ENCODE measurements at places on chromosomes 4 and X.

DNA sequence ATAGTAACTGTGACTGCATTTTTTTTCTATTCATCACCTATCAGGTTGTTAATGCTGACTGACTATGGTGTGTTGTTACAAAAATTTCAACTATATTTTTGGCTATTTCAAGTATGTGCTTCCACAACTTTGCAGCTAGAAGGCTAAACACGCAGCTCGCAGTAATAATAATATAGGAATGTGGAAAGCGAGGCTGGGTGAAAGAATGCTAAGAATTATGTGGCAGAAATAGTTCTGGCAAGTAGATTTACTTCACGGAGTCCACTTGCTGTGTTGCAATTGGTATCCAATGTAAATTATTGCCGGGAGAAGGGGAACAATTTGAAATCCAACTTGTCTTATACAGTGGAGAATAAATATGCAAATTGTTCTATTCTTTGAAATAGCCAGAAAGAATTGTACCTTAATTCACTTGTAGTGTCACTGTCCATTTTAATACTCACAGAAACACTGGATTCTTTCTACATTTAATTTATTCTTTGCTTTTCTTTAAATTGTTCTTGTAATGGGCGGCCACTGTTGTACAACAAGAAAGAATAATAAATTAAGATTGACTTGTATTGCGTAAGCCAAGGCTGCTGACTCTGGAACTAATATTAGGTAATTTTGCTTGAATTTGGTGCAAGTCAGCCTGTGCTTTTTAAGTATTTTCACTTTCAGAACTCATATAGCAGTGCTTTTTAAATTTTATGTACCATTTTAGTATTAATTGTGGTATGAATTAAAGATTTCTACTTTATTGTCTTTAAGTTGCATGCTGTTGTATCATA is 154.9 kb downstream of the FRMPD4 start:
- DNase-seq, result no peak

DNA sequence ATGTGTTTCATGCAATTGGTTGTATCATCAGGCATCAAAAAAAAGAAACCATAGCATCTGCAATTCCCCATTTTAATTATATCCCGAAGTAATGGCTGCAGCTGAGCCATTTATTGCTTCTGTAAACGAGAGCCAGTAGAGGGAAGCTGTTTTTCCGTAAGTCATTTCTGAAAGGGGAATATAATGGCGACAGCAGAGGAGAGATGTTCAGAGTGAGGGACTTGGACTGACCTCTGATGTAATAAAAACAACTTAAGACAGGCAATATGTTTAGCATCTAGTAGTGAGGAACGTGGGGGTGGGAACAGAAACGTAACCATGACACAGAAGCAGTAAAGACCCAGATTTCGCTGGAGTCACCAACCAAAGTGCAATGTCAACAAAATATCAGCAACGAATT is 31.5 kb upstream of the NAA11 start:
- no peak for DNase-seq

DNA sequence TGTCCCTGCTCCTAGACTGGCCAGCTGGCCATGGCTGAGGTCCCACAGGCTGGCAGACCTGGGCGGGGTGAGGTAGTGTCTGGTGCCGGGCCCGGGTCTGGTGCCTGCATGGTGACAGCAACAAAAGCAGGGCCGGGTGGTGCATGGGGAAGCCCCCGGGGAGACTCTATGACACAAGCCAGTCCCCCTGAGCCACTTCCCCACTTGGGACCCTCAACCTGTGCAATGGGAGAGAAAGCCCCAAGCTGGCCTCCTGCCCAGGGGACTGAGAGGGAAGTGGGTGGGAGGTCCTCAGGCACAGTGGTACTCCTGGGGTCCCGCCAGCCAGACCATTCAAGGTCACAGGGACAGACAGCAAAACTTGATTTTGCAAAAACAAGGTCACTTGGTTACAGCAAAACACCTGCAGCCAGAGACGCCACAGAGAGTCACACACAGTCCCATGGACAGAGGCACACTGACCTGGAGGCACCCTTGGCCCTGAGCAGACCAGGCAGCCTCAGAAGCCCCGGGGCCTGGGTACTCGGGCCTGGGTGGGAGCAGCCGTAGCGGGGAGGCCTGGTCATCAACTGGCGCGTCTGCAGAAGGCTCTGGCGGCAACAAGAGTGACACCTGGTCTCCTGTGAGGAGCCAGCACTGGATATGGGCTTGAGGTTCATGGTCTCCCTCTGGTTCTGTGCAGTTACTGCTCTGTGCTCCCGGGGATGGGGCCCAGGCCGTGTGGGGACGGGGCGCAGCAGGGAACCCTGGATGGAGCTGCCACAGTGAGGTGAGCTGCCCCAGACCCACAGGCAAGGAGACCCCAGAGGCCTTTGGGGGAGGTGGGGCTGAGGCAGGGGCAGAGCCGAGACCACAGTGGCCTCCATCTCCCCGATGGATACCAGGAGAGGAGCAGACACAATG is 60.6 kb downstream of the HTRA3 start:
- DNase-seq, result no peak

DNA sequence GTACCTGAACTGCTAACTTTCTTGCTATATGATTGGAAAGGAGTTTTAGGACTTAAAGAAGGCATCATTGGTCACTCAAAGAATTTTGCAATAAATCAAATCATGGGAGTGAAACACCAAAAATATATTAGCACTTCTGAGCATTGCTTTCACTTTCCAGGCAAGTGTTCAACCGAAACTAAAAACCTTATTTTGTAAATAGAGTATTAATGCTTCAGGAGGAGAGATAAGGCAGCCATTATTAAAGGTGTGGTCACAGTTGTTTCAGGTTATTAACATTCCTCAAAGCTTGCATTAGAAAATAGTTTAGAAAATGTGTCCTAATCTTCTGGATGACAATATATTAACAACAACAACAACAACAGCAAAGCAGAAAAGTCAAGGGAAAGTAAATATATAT is 92.3 kb upstream of the TLL1 start:
- no peak for DNase-seq

- DNase-seq, result no peak
These were observed 117.8 kb upstream of the SPRY1 start for GRCh38 chr4:123278755-123279154.

DNA sequence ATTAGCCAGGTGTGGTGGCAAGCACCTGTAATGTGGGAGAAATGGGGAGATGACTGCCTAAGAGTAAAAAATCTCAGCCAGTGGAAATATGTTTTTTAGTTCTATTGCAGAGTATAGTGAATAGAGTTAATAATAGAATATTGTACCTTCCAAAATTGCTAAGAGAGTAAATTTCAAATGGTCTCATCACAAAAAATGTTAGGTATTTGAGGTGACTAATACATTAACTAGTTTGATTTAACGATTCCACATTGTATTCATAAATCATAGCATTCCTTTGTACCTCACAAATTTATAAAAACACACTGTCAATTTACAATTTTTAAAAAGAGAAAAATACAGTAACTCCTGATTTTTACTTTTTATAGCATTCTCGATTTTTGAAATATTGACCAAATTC is 681.5 kb upstream of the EPHA5 start:
- DNase-seq, result no peak

DNA sequence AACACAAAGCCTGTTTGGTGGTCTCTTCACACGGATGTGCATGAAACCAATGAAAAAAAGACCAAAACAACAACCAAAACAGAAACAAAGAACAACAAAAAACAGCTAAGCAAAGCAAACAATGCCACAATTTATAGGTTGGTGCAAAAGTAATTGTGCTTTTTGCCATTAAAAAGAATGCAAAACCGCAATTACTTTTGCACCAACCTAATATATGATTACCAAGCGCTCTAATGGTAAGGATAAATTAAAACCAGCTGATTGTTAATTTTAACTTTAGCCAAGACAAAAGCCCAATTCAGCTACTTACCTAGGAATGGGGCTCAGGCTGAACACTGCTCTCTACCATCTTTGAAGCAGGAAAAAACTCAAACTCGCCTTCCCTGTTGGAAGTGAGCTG is 29.4 kb upstream of the TMSB4X start:
- DNase-seq, result no peak

GRCh38 chr4:81663368-81663767 is 191.7 kb upstream of the RASGEF1B start:
- no peak for DNase-seq

GRCh38 chrX:52265713-52266112 is 81.0 kb downstream of the MAGED4 start:
- no peak for DNase-seq

GRCh38 chr4:36206603-36207311 is 37.6 kb downstream of the ARAP2 start:
- no peak for DNase-seq

DNA sequence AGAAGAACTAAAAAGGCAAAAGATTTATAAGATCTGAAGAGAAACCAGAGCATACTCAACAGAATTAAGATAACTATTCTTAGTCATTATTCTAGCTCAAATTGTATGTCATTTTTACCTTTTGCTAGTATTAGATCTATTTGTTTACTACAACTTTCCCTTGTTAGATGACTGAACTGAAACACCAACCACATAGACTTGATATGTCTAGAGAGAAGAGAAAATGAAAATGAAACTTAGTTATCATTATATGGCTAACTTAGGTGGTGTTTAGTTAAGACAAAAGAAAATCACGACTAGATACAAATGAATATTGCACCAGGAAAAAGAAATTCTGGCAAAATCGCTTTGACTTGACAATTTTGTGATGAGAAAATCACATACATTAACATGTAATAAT is 690.8 kb downstream of the PCDH18 start:
- no peak for DNase-seq

DNA sequence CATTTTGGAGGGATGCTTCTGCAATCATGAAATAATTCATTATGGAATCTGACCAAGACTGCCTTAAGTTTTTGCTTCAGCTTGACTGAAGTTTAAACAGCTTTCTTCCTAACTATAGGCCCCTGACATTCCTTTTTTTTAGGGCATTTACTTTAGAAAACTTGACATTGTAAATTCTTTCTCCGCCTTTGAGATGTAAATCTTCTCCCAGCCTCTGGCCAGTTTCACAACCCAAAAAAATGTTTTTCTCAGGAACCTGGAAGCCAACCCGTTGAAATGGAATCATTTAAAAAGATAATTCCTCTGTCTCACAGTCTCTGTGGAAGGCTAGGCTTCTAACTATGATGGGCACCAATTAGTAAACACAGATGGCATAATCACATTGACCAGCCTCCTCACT is 710.4 kb upstream of the PABPC4L start:
- no peak for DNase-seq

DNA sequence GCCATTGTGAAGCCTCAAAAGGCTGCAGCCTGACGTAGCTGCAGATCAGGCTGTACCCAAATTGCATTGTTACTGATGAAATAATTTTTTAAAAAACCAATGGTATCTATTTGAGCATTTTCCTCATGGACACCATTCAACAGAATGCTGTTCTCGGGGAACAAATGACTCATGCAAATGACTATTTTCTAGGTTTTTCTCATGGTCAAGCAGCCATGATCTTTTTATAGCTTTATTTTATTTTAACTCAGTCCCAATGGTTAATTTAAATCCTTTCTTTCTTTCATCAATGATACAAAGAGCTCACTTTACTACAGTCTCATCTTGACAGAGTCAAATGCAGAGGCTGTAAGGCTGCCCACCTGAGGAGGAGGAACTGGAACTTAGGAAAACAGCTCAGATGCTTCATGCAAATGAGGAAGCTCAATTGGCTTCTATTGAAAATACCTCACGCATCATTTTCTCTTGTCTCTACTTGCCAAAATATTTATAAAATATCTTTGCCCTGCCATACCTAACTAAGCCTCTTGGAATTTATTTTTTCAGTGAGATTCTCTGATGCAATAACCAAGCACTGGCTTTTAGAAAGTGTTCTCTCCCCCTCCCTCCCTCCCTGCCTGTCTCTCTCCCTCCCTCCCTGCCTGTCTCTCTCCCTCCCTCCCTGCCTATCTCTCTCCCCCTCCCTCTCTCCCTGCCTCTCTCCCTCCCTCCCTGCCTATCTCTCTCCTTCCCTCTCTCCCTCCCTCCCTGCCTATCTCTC is 81.0 kb downstream of the SORBS2 start:
- DNase-seq, result no peak

DNA sequence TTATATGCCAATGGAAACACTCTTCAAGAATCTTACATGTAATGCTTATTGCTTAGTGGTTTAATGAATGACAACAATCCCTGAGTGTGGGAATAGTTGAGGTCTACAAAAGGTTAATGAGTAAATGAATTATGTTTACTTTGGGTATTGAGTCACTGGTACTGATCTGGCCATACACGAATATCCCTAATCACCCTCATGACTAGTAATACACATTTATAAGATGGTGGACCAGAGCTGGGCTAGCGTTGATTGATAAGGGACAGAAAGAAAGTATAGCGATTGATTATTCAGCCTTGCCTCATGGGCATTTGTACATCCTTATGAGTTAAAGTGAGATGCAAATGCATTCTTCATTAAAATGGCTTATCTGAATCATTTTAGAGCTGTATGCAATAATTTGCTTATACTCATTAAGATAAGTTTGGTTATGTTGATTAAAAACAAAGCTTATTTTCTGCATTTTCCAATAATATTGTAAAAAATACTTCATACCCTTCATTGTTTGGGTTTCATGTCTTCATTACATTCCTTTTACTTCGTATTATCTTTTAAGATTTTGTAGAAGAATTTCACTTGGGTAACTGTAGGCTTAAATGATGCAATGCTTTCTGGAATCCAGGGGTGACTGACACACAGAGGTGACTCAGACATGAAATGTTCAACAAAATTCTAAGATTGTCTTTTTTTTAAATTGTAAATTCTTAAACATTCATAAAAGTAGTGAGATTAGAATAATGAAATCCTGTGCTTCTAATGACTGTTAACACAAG is 47.4 kb downstream of the FGF2 start:
- DNase-seq, result no peak

- no peak for DNase-seq
These were observed 369.5 kb downstream of the PPP3CA start for GRCh38 chr4:100977746-100978397.

GRCh38 chrX:13835825-13836224 is 18.9 kb upstream of the GPM6B start:
- DNase-seq, result no peak

- no peak for DNase-seq
These were observed 179.8 kb downstream of the SLIT2 start for GRCh38 chr4:20431543-20431951.

DNA sequence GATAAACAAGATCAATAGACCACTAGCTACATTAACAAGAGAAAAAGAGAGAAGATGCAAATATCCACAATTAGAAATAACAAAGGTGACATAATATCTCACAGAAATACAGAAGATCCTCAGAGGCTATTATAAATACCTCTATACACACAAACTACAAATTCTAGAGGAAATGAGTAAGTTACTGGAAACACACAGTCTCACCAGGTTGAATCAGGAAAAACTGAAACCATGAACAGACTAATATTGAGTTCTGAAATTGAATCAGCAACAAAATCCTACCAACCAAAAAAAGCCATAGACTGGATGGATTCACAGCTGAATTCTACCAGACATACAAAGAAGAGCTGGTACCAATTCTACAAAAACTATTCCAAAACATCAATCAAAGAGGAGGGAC is 211.8 kb upstream of the CPEB2 start:
- no peak for DNase-seq
